ENCODE measurements at places on chromosomes 7 and 10.

DNA sequence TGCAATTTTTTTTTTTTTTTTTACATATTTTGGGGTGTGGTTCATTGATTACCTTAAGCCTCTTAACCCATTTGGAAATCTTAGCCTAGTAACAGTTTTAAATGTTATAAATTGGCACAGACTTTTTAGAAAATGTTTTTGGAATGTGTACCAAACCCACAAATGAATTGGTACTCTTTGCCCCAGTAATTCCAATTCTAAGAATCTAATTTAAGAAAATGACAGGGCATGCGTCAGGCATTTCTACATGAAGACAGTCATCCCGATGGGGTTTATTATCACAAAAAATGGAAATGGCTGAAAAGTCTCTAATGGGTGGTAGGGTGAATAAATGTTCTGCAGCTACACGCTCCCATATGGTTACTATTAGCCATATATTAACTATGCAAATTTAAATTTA lies 54.9 kb downstream of the ITIH5 start:
- no peak for DNase-seq

- no peak for DNase-seq
Observed at GRCh38 chr7:44440577-44441078, 49.8 kb downstream of the NUDCD3 start.

- no peak for DNase-seq
Observed at GRCh38 chr7:99000904-99001465, 122.7 kb downstream of the TRRAP start.

DNA sequence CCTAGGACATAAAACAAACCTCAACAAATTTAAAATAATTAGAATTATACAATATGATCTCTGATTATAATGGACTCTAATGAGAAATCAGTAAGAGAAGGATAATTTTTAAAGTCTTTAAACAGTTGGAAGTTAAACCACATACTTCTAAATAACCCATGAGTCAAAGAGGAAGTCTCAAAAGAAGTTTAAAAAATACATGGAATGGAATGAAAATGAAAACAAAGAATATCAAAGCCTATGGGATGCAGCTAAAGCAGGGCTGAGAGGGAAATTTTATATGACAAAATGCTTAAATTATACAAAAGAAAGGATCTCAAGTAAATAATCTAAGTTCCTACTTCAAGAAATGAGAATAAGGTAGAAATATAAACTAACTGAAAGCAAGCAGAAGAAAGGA lies 460.5 kb downstream of the RPS24 start:
- DNase-seq = no peak

DNA sequence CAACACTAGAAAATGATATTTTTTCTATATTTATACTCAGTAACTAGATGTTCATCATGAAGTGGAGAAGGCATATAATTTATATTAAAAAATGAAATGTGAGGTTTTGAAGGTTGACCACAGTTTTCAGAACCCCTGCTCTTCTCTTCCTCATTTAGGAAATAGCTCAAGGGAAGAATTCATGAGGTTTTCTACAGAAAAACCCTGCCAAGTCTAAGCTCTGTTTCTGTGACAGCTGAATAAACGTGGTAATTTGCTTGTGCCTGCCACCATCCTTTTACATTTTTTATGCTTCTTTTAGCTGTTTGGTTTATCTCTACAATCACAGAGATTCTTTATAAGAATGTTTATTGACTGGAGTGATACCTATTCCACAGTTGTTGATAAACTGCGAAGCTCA lies 630.3 kb upstream of the POT1 start:
- peak; percentile 25 for DNase-seq

DNA sequence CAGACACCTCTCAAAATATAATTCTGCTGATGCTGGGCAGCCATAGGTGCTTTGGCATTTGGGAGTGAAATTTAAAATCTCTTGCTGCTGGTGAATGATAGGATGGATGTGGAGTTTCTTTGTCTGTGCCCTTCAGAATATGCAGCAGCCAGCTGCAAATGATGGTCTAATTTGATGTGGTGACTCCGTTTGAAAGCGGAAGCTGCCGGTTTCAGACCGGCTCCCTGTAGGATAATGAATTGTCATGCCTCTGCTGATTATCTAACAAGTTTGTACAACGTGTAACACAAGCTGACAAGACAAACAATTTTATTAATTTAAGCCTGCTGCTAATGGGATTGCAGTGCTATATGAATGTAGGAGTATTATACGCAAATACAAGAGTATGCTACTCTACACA lies 103.5 kb downstream of the SND1 start:
- peak; percentile 89 for DNase-seq

DNA sequence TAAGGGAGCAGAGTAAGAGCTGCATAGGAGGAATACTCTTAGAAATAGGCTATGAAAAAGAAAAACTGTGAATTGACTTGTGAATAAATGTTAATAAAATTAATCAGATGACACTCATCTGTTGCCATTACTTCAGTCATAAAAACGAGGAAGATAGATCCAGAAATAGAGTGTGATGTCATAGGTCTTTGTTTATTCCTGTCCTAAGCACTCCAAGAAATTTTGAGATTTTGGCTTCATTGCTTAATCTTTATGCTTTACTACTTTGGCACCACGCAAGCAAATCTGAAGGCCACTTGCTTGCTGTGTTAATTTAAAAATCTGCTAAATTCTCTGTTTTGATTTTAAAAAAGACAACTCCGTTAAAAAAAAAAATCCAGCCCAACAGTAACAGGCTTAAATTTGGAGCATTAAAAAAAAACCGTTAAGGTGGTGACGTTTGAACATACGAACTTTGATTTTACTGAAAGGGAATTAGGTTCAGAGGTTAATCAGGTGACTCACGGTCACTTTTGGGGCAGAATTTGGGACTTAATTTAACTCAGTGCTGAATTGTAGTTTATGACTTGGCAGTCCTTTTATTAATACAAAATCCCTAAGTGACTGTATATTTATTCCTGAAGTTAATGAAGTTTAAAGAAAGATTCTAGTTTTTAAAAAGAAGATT lies 3.4 kb downstream of the IFRD1 start:
- peak; percentile 8 for DNase-seq

DNA sequence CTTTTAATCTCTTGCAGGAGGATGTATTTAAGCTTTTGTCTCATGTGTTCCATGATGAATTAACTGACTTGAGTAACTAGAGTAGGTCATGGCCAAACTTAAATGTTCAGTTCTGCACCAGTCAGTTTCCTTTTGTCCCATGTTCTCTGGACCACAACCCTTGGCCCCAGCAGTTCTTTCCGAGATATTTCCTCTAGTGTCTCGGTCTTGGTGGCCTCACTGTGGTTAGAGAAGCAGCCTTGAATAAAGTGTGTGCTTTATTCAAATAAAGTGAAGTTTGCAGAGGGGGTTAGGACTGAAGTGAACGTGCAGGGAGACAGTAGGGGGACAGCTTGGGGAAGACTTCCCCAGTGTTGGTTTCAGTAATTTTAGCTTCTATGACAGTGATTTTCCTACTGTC lies 9.3 kb downstream of the ZNF212 start:
- DNase-seq = no peak

DNA sequence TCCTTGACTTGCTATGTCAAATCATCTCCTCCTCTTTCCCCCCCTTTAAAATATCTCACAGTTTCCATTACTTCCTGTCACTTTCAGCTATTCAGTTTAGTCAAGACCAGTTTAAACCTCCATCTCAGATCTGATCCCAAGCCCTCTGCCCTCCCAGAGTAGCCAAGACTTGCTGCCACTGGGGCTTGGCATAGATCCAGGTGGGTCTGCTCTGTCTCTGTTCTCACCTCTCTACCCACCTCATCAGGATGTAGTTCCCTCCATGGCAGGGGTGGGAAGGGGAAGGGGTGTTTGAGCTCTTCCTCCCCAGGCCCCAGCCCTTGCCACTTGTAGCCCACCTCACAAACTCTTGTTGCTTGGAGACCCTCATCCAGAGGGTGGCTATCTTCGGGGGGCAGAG lies 22.0 kb downstream of the PPP1R3C start:
- DNase-seq = no peak

DNA sequence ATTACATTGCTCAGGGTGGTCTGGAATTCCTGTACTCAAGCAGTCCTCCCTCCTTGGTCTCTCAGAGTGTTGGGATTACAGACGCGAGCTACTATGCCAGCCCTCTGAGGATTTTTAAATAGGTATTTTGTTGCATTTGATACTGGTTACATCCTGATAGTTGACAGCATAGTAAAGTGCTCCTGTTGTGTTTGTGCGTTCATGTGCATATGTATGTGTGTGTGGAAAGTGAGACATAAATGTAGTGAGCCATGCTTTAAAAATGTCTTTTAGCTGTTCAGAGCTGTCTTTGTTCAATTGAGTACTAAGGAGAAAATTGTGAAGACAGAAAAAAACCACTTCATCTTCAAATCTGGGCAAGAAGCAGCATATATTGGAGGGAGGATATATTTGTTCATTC lies 27.8 kb downstream of the ZNRF2 start:
- DNase-seq = peak; percentile 31

DNA sequence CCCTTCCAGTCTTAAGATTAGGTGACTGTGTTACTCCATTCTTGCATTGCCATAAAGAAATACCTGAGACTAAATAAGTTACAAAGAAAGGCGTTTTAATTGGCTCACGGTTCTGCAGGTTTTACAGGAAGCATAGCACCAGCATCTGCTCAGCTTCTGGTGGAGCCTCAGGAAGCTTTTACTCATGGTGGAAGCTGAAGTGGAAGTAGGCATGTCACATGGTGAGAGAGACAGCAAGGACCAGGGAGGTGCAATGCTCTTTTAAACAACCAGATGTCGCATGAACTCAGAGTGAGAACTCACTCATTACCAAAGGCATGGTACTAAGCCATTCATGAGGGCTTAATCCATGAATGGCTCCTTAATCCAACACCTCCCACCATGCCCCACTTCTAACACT lies 34.0 kb upstream of the TMEM273 start:
- DNase-seq = no peak

DNA sequence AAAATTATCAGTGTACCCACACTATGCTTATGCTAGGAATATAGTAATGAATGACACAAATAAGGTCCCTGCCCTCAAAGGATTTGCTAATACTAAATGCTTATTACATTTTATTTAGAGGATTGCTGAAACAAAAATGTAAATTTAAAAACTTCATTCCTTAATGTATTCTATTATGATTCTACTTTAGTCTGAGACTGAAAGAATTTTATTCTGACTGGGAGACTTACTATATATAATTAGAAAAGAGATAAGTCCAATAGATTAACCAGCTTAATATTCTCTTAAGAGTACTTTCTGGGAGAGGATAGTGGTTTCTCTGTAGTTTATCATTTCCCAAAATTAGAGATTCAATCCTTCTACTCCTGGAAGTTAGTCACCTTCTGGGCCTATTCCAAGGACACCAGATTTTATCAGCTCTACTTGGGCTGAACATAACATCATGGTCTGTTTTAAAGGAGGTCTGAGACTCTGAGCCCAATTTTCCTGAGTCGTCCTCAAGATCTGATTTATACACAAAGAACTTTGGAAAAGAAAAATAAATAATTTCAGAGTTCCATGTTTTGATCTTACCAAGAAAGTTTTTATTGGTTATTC lies 41.1 kb downstream of the ASZ1 start:
- no peak for DNase-seq

- no peak for DNase-seq
Observed at GRCh38 chr10:95663496-95663895, 7.0 kb upstream of the ALDH18A1 start.

- peak; percentile 87 for DNase-seq
Observed at GRCh38 chr7:27606270-27607209, 56.1 kb downstream of the HIBADH start.

- DNase-seq = no peak
Observed at GRCh38 chr7:7035851-7036250, 146.5 kb upstream of the C1GALT1 start.

GRCh38 chr10:3008518-3009195 lies 58.7 kb upstream of the PFKP start:
- no peak for DNase-seq

DNA sequence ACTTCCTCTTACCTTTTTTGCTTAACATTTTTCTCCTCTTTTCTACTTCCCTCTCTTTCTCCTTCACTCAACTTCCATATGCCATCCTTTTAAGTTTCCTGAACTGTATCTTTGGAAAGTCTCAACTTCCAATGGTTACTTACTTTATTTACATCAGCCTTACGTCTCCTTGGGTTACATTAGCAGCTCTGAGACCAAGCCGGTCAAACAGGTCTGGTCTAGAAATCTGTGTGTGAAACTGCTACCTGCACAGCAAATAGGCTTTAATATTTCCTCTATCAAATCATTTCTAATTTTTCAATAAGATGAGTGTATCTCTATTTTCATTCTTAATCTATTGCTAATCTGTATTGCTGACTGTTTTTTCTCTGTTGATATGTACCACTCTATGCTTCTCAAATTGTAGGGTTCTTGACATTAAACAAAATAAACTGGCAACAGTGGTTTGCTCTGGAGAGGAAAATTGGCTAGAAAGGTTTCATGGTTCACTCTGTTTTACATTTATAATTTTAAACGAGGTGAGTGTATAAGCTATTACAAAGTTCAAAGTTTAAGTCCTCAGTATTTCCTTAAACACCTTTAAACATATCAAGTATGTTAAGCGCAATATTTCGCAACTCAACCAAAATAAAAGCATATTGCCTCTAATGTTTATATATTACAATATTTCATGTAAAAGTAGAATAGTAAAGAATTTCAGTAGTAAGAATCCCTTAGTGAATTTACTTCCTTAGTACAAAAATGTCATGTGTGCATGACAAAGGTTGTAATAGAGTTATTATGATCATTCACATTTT lies 3.6 kb upstream of the SEMA3C start:
- DNase-seq = peak; percentile 52

DNA sequence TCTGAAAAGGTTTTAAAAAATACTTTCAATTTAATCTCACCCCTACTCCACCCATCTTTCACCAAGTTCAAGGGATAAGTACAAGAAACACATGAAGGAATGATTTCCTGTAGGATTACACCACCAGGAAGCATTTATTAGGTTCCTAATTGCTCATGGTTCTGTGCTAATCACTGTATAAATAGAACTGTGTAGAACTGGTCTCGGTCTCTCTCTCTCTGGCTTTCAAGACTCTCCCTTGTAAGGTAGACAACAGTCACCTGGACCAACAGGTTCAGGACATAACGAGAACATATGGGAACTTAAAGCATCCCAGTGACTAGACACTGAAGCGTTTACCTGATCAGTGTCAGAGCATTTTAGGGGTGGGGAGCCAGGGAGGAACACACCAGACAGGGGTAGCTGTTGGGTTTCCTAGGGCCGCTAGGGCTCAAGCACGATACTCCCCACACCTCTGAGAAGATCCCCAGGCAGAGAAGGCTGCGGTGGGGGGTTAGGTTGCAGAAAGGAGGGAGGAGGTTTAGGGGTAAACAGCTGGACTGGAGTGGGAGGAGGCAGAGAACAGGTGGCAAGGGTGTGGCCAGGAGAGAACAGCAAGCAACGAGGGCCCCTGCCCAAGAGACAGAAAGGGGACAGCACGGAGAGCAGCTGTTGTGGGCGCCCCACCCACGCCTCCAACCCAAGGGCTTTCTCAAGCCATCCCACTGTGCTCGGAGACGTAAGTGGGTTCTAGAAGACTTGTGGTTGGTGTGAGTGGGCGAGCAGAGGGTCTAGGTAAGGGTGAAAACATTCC lies 52.5 kb upstream of the USP6NL start:
- peak; percentile 65 for DNase-seq

GRCh38 chr7:46525876-46526275 lies 604.8 kb upstream of the IGFBP3 start:
- peak; percentile 14 for DNase-seq
